Fibroblast of skin of back (primary cell): ENCODE measurements at places on chromosomes 6 and 20.

- no peak for DNase-seq
These were observed 51.7 kb downstream of the ELOVL5 start for GRCh38 chr6:53297004-53297403.

GRCh38 chr6:89239338-89239737 lies 22.2 kb upstream of the GABRR1 start:
- peak; percentile 10 for DNase-seq

DNA sequence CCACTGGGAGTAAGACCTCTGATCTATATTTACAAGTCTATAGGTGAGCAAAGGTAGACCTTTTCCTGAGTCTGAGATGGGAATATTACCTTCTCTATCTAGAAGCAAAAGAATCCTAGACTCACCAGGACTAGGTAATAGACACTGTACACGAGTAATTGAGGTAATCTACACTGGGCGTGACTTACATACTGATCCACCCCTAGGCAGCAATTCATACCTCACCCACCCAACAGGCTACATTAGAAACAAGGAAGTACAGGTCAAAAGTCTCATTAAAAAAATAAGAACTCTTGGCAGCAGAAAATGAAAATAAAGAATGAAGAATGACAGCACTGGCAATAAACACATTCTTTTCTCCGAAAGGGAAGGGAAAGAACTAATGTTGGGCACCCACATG lies 7.6 kb downstream of the CSNK2A1 start:
- no peak for DNase-seq

DNA sequence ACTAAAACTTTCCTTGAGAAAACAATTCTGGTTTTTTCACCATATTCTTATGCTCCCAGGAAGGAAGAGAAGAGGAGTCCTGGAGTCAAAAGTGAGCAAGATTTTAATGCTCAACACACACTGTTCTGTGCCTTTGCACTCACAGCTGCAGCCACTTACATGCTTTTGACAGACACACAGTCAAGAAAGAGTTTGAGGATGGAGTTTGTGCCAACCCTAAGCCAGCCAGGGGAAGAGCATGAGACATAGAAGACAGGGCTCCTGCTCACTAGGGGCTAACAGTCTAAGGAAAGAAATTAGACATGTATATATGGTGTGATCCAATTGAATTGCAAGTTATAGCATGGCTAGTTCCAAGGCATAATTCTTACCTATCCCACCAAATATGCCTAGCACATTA lies 37.1 kb upstream of the IL17A start:
- DNase-seq: no peak

- no peak for DNase-seq
These were observed 45.5 kb downstream of the LRFN2 start for GRCh38 chr6:40541556-40542174.

- DNase-seq: no peak
These were observed 58.1 kb upstream of the SNRPB2 start for GRCh38 chr20:16671753-16672152.

DNA sequence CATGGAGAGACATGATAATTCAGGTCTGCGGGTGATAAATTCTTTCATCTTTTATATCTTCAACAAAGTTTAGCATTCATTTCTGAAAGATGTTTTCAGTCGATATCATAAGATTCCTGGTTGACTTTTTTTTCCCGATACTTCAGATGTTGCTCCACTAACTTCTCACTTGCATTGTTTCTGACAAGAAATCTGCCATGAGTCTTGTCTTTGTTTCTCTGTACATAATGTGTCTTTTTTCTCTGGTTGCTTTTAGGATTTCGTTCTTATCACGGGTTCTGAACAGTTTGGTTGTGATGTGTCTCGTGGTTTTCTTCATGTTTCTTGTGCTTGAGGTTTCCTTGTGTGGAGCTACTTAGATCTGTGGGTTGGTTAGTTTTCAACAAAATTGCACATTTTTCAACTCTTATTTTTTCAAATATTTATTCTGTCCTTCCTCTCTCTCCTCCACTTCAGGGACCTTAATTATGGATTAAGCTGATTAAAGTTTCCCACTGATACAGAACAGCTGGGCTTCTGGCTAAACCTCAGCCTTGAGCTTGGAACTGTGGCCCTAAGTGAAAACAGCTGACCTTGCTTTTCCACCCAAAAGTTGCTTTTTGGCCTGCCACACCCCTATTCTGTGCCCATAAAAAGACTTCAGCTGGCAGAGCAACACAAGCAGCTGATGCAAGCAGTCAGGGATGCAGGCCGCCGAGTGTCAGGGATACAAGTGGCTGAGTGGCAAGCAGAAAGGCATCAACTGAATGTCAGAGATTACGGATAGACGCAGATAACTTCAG lies 97.9 kb upstream of the SNX9 start:
- no peak for DNase-seq

GRCh38 chr20:8020314-8021079 lies 936 bp upstream of the TMX4 start:
- peak; percentile 8 for DNase-seq

DNA sequence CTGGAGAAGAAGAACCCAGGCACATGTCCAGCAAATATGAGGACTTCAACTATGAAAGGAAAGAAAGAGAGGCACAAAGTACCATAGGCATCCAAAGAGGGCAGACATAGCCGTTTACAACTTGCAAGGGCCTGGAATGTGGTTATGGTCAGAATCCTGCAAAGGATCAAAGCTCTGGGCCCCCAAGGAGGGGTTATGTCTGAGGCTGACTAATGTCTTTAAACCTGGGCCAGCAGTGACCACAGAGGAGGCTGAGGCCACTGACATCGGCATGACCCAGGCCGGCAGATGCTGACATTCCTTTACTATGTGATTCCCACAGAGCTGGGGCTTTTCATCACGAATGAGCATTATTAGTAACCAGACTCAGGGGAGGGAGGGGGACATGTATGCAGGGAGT lies 861.1 kb downstream of the DHX35 start:
- DNase-seq: peak; percentile 95

GRCh38 chr6:39189915-39190544 lies 39.2 kb downstream of the KCNK5 start:
- peak; percentile 8 for DNase-seq

- DNase-seq: no peak
These were observed 24.4 kb downstream of the QKI start for GRCh38 chr6:163438940-163439335.

DNA sequence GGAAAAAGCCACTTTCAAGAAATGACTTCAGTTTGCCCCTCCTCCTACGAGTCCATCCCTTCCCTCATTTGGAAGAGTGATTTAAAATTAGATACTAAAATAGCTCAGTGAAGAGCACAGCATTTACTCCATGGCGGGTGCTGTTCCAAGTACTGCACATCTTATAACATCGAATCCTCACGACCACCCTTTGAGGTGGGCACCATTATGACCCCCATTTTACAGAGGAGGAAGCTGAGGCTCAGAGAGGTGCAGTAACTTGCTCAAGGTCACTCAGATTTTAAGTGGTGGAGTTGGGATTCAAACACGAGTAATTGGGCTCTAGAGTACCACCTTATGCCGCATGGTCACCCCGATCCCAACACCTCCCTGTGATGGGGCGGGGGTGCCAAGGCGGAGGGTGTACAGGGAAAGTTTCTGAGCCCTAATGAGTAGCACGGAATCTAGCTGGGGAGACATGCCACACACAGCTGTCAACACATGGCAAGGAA lies 25.5 kb downstream of the TTBK1 start:
- no peak for DNase-seq

- DNase-seq: no peak
These were observed 11.9 kb downstream of the DPPA5 start for GRCh38 chr6:73342174-73342573.

DNA sequence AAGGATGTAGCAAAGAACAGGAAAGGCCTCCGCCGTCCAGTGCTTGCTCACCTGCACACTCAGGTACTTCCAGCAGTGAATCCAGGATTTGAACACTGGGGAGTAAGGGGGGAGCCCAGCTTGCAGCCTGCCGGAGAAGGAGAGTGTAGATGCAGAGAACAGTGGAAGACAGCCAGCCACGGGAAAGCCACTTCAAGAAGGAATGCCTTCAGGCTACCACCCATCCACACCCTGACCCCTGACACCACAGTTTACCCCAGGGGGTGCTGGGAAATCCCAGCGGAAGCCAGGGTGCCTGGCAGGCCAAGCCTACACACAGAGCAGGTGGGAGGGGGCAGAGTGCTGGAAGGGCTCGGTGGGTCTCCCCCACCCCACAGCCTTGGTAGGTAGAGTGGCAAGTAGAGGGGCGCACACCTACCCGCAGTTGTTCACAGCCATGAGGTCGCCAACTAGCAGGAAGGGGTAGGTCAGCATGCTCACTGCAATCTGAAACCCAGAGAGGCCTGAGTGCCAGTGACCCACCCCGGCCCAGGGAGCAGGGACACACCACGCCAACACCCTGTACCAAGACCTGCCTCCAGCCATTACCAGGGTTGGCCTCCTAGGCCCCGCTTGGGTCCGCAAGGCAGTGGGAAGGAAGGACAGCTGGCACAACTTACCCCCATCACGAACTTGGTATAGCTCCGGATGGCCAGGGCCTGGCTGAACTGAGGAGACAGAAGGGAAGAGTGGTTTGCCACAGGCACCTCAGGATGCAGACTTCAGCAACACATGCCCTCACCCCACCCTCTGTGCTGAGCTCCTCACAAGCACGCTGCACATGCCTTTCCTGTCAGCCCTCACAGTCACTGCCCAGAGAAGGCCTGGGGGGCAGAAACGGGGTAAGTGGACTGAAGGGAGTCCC lies 15.7 kb downstream of the PI16 start:
- DNase-seq: no peak

GRCh38 chr6:149325648-149326236 lies 8.2 kb downstream of the TAB2 start:
- DNase-seq: no peak

GRCh38 chr20:10922941-10923340 lies 249.1 kb upstream of the JAG1 start:
- DNase-seq: peak; percentile 99

DNA sequence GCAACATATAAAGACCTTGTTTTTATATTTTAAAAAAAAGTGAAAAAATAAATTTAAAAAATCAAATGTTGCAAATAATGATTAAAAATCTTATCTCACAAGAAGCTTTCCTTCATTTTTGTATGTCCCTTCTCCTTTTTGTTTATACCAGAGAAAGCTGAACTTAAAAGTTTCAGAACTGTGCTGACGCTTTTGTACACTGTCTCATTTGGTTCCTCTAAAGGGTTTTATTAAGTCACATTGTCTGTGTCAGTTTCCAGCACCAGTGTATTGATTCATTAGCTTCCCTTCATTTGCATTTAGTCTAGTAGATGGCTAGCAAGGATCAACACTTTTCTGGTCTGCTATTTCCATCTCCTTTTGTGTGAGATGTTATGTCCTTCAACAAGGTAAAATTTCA lies 6.7 kb downstream of the PCED1A start:
- DNase-seq: no peak

GRCh38 chr6:159125014-159125609 lies 44.1 kb upstream of the FNDC1 start:
- no peak for DNase-seq

- peak; percentile 85 for DNase-seq
These were observed 509.7 kb upstream of the MARCKS start for GRCh38 chr6:113347436-113347835.

GRCh38 chr6:109671733-109672132 lies 19.3 kb downstream of the AK9 start:
- peak; percentile 84 for DNase-seq

- DNase-seq: no peak
These were observed 3.7 kb downstream of the TREML2 start for GRCh38 chr6:41197234-41197633.

- peak; percentile 3 for DNase-seq
These were observed 669.0 kb upstream of the EYS start for GRCh38 chr6:66376001-66376400.

GRCh38 chr6:68087399-68088133 lies 547.5 kb upstream of the ADGRB3 start:
- DNase-seq: no peak

GRCh38 chr6:31270788-31271640 lies 878 bp downstream of the HLA-C start:
- peak; percentile 75 for DNase-seq

DNA sequence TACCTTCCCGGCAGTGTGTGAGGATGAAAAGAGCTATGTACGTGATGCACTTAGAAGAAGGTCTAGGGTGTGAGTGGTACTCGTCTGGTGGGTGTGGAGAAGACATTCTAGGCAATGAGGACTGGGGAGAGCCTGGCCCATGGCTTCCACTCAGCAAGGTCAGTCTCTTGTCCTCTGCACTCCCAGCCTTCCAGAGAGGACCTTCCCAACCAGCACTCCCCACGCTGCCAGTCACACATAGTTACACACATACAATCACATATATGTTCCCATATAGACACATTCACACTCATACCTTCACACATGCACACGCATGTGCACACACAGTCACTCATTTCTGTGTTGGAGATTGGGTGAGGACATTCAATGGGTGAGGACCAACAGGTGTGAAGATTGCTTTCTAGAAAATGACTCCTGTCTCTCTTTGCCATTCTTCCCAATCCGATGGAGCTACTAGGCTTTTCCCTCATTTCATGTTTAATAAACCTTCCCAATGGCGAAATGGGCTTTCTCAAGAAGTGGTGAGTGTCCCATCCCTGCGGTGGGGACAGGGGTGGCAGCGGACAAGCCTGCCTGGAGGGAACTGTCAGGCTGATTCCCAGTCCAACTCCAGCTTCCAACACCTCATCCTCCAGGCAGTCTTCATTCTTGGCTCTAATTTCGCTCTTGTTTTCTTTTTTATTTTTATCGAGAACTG lies 30.4 kb downstream of the SRSF3 start:
- DNase-seq: no peak

- DNase-seq: peak; percentile 30
These were observed 20.0 kb downstream of the BRPF3 start for GRCh38 chr6:36216559-36216958.

DNA sequence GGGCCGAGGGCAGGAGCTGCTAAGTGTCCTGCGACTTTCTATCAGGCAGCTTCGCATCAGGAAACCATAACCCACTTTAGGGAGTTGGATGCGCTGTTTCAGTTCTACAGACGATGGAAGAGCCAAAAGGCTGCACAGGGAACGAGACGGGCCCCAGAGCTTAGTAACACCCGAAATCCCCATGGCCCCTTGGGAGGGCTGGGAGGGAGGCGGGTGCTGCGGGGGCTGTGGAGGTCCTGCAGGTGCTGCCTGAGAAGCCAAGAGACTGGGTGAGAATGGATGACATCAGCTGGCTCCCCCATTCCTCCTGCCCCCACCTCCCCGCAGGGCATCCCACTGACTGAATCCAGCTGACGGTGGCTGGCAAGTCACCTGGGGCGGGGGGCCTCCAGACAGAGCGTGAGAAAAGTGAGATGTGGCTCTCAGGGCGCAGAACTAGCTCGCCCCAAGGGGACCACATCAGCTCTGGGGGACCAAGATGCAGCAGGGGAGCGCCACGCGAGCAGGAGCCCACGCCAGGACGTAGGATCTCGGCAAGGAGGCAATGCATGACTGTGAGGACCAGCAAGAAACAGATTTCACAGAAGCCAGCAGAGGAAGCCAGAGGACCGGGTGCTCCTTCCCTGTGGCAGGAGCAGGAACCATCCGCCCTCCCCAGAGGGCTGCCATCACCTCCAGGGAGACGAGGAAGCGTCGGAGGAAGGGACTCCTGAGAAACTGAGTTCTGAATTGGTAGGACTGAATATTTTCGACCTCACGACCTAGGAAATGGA lies 36.8 kb downstream of the PNLDC1 start:
- DNase-seq: no peak
